ENCODE measurements at places on chromosomes 16 and 17.

GRCh38 chr16:57092786-57093411 is 516 bp downstream of the CPNE2 start:
- peak; percentile 33 for DNase-seq

- DNase-seq, result no peak
Measured at GRCh38 chr17:46922487-46922803, 515 bp upstream of the GOSR2 start.

GRCh38 chr17:68910251-68910705 is 44.9 kb downstream of the ABCA8 start:
- DNase-seq, result no peak

DNA sequence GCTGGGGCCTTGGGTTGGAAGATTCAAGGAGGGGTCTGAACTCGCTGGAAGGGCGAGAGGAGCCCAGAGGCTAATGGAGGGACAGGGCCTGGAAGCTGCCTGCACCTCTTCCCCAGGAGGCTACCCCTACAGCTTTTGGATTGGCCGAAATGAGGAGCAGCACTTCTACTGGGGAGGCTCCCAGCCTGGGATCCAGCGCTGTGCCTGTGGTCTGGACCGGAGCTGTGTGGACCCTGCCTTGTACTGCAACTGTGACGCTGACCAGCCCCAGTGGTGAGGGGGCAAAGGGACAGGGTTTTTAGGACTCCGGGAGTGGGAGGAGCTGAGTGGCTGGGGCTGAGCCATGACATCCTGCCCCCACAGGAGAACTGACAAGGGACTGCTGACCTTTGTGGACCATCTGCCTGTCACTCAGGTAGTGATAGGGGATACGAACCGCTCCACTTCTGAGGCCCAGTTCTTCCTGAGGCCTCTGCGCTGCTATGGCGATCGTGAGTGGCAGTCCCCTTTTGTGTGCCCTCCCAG is 8.8 kb downstream of the CNTNAP1 start:
- DNase-seq, result no peak

DNA sequence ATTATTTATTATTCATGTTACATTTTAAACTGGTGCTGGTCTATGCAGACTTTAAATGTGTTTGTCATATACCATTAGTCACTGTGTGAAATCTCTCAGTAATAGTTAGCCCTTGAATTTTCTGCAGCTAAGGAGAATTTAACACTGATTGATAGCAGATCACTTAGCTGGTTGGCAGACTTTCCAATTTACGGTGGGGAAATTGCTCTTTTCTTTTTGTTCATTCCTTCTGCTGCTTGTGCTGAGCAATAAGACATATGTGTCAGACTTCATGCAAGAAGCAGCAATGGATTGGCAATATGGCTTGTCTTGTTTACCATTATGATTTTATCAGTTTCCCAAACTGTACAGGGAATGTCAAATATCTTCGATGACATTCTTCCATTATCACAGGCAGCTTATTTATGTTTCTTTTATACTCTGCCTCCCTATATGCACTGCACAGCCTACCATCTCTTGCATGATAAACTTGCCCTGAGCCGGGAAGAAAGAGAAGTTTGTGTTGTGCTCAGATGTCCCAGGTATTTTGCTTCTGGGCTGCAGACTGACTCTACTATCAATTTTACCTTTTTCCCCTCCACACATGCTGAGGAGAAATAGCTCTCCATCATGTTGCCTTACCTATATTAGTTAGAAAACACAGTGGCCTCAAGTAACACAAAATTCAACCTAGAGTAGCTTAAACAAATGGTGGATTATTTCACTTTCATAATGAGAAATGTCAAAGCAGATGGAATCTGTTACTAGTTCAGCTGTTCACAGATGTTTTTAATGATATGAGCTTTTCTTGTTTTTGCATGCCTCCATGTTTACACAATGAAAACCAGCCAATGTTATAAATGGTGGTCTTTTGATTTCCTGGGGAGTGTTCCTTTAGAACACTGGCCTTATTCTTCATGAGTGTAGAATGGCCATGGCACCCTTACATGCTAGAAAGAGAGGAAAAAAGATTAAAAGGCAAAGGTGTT is 968.1 kb upstream of the GOT2 start:
- DNase-seq, result no peak

- DNase-seq, result no peak
Measured at GRCh38 chr17:59804901-59805465, 87.8 kb downstream of the TUBD1 start.

GRCh38 chr17:37050920-37051319 is 102.2 kb downstream of the AATF start:
- no peak for DNase-seq

DNA sequence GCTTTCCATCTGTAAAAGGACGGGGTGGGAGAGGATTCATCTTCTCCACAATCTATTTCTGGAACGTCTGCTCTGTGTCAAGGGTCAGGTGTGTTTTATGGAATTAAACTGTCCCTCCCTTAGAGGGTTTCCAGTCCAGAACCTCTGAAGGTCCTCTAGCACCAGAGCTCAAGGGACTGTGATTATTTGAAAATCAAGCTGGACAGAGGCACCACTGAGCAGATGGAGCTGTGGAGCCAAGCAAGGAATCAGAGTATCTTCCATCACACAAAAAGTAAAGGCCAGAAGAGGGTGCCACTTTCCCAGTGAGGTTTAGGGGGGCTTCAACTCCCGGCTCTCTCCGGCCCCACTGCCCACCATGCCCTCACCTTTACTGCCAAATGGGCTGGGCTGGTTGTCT is 6.8 kb downstream of the CACNG5 start:
- DNase-seq, result no peak

Measured in erythroblast (primary cell).